Urinary bladder (tissue), 4 donors: ENCODE measurements at places on chromosomes 3 and 15.

GRCh38 chr15:100901702-100902435, 17.3 kb upstream of the LRRK1 start:
- DNase-seq = no peak

- DNase-seq = no peak
These were observed 95.3 kb upstream of the LPP start for GRCh38 chr3:188058569-188059184.

GRCh38 chr15:72845981-72846383, 62.4 kb upstream of the ADPGK start:
- no peak for DNase-seq

DNA sequence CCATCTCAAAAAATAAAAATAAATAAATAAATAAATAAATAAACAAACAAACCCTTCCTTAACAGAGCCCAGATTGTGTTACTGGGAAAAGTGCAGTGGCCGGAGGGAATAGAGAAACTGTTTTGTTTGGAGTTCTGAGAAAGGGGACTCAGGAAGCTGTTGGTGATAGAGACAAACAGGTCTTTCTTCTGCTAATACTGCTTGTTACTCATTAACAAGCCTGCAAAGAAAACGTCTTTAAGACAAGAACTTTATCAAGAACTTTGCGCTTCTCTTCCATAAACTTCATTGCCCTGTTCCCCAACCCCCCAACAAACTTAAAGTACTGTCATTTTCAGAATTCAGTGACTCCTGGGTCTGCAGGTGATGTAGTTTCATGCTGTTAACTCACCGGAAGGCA, 68.8 kb upstream of the GSK3B start:
- DNase-seq = no peak
